Bronchus fibroblast of lung (primary cell): ENCODE measurements at places on chromosomes 16 and 17. TPM values are rescaled to one million over a fixed set of nuclear protein-coding genes. Genes with fewer than 3 reads are reported as not detected.

MAF gene
- 0.89 and 1.8 TPM in 2 replicates for total RNA-seq

SEPTIN1 gene
- 0.15 TPM in 1 of 2 replicates, not detected in the other for total RNA-seq

KRT12 gene
- not detected in 2 replicates for total RNA-seq

CSH2 gene
- not detected in 2 replicates for total RNA-seq

CHST5 gene
- under 0.01 TPM in 1 of 2 replicates, not detected in the other for total RNA-seq
